ENCODE measurements at places on chromosomes 3 and 15.

DNA sequence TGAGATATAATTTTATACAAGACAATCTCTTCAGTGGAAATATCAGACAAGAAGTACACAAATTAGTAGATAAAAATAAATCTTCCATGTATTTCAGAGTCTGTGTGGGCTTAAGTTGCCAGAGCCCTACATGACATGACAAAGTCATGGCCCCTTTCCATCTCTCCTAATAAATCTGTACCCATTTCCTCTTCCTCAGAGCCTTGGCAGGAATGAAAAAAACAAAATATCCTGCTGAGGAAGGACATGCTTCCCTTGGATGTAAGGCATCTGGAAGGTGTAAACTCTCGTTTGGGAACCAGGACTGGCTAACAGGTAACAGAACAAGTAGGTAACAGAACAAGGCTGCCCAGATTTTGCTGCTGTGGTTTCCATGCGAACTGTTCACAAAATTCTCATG is 148.1 kb downstream of the SNRK start:
- DNase-seq: no peak

DNA sequence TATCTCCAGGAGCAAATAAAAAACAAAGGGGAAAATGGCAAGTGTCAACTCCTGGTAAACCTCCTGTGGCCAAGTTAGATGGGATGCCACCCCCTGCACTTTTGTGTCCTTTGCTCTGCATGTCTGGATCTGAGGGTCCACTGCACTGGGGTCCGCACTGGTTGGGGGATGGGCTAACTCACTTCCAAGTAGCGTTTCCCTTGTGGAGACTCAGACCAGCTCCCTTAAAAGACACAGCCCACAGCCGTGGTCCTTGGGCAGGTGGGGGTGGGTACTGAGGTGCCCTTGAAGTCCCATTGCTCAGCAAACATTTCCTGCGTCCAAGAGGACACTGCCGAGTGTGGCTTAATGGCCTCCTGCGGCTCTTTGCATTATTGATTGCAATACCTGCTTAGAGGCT is 188.2 kb downstream of the MEGF11 start:
- no peak for DNase-seq

GRCh38 chr3:194223951-194224350 is 88.0 kb downstream of the HES1 start:
- DNase-seq: no peak

DNA sequence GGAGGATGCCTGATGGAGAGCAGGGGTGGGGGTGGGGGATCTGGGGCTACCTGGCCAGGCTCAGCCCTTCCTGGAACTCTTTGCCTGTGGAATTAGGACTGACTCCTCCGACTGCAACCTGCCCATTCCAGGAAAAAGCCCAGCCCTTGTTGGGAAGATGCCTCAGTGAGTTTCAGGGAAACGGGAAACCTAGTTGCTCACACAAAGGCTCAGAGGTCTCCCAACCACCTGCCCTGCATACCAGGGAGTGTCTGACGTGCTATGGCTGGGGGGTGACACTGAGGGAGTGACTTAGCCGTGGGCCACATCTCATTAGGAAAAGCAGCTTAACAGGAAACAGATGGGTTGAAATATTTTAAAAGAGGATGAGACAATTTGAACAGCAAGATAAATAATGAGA is 27.9 kb downstream of the CYP8B1 start:
- DNase-seq: no peak

DNA sequence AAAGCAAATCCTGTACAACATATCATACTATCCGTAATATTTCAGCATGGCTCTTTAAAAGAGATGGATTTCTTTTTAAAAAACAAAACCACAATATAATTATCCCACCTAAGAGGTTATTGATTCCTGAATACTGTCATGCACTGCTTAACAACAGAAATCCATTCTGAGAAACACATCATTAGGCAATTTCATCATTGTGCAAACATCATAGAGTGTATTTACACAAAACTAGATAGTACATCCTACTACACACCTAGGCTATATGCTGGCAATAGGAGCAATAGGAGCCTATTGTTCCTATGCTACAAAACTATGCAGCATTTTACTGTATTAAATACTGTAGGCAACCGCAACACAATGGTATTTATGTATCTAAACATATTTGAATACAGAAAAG is 242.0 kb downstream of the NEK10 start:
- no peak for DNase-seq

DNA sequence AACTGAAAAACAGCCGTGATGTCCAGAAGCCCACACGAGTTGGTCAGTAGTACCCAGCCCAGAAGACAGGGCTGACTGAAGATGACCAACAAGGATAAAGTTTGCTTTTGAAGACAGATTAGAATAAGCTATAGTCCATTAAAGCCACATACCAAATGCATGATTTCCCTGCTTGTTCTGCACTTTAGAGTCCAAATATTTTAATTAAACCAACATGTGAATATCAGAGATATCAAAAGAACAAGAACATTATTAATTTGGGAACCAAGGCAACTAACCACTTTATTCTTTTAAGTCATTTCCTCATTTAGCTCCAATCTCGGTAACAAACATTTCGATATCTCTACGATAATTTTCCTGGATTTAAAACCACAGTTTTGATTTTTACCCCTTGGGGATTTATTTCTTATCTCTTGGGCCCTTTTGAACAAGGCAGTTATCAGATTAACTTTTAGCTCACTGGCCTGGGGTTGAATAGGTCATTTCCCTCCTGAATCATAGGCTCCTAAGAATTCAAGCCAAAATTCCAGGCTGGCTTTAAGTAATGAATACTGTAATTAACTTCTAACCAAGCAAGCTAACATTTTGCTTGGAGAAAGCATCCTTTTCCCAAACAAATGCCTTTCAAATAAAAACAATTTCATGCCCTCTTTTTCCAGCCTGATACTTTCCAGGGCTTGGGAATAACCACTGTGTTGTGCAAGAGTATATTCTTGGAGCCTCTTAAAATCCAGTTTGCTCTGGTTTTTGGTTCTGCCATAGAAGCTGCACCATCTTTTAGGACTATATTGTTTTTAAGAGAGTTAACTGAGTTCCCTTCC is 102.9 kb upstream of the NR2E3 start:
- DNase-seq: no peak

DNA sequence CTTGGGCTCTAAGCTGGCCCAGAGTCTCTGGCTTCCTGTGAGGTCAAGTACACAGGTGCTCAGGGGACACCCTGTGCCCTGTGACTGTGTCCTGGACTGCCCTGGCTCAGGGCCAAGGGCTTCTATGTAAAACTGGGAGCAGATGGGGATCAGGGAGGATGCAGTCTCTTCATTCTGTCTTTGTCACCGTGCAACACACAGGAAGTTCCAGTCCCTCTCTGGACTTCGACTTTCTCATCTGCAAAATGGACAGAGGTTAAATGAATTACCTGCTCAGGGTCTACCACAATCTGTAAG is 61.9 kb upstream of the TLE3 start:
- no peak for DNase-seq

- DNase-seq: no peak
Observed at GRCh38 chr15:96336108-96336595, 5.7 kb downstream of the NR2F2 start.

- DNase-seq: no peak
Observed at GRCh38 chr15:45156744-45157455, 27.1 kb downstream of the DUOX1 start.

DNA sequence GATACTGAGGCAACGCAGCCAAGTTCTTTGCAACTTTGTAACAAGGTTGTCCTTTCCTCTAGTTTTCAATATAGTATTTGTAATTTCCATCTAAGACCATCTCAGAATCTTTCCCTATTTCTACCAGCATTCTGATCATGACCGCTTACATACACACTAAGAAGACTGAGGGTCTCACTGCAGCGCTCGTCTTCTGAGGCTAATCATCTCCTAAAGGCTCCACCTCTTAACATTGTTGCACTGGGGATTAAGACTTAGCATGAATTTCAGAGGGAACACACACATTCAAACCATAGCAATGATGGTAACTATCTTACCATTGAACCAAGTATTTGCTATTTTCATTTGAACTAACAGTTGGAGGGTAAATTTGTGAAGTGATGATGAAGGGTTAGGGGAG is 463.3 kb upstream of the CCDC54 start:
- no peak for DNase-seq

GRCh38 chr3:9863058-9863772 is 16.8 kb downstream of the CIDEC start:
- no peak for DNase-seq

DNA sequence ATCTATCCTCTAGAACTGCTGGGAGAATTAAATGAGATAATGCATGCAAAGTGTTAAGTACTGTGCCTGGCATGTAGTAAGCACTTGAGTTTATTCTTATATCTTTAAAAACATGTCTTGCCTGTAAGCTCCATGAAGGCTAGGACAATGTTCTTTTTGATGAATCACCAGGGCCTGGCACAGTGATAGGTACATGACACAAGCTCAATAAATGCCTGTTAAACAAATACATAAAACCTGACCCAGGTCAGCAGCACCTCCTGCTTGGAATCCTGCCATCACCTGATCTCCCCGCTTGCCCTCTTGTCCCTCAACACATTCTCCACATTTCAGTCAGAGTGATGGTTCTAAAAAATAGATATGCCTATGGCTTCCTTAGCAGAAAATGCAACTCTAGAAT is 186.8 kb downstream of the CHST2 start:
- no peak for DNase-seq

- DNase-seq: no peak
Observed at GRCh38 chr3:60742606-60743145, 508.6 kb downstream of the FHIT start.

- no peak for DNase-seq
Observed at GRCh38 chr3:106642161-106642560, 735.1 kb upstream of the CCDC54 start.

DNA sequence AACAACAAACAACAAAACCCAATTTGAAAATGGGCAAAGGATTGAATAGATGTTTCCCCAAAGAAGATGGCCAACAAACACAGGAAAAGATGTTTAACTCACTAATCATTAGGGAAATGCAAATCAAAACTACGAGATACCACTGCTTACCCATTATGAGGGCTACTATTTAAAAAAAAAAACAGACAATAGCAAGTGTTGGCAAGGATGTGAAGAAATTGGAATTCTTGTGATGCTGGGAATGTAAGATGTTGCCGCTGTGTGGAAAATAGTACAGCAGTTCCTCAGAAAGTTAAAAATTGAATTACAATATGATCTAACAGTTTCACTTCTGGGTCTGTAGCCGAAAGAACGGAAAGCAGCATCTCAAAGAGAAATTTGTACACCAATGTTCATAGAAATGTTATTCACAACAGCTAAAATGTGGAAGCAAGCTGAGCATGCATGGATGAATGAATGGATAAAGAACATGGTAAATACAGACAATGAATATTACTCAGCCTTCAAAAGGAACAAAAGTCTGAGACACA is 121.9 kb downstream of the CHSY1 start:
- DNase-seq: no peak

GRCh38 chr15:95580121-95580520 is 750.4 kb upstream of the NR2F2 start:
- no peak for DNase-seq
